ENCODE measurements at places on chromosomes 12 and 14. TPM values are rescaled to one million over a fixed set of nuclear protein-coding genes. Genes with fewer than 3 reads are reported as not detected.

OTX2 gene
- not detected for total RNA-seq

DIO3 gene
- total RNA-seq, result not detected

B4GALNT1 gene
- 25.6 TPM for total RNA-seq

PPFIA2 gene
- total RNA-seq, result 3.2 TPM

SLC25A47 gene
- total RNA-seq, result not detected

KRT79 gene
- 0.34 TPM for total RNA-seq

OLR1 gene
- not detected for total RNA-seq

INSM2 gene
- not detected for total RNA-seq

PRKD1 gene
- total RNA-seq, result 4.9 TPM

LRRC10 gene
- not detected for total RNA-seq

CFAP251 gene
- 1.4 TPM for total RNA-seq

BICD1 gene
- 47.3 TPM for total RNA-seq

TNFAIP2 gene
- 46.0 TPM for total RNA-seq

HELB gene
- total RNA-seq, result 6.2 TPM

SYNDIG1L gene
- total RNA-seq, result 0.03 TPM

MGP gene
- 10.9 TPM for total RNA-seq

CCDC197 gene
- total RNA-seq, result not detected

APOF gene
- total RNA-seq, result not detected
